ENCODE measurements at places on chromosomes 2 and 18. TPM values are rescaled to one million over a fixed set of nuclear protein-coding genes. Genes with fewer than 3 reads are reported as not detected.

DNA sequence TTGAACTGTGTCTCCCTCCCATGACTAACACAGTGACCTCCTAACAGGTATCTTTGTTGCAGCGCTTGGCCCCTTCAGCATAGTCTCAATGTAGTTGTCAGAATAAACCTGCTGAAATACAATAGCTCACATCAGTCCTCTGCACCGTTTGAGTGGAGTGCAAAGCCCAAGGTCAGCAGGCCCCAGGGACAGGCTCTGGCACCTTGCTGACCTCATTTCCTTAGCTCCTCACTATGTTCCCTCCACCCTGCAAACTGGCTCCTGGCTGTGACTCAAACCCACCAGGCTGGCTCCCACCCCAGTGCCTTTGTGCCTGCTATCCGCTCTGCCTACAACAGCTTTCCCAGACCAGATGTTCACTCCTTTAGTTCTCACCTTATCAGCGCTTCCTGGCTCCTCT is 146.7 kb downstream of the LRATD1 start:
- DNase-seq, result no peak
- H3K27ac ChIP-seq, result no peak overlapping the region
- no peaks in the 10 kb centered on the region for H3K4me1 ChIP-seq
- H3K36me3 ChIP-seq, result no peaks in the 10 kb centered on the region

GRCh38 chr2:134718023-134718816 is 580 bp downstream of the TMEM163 start:
- DNase-seq, result no peak
- no peak overlapping the region for H3K27ac ChIP-seq
- H3K36me3 ChIP-seq, result no peaks in the 10 kb centered on the region
- peaks cover 59% of the 10 kb centered on the region for H3K27me3 ChIP-seq

- H3K36me3 ChIP-seq, result no peaks in the 10 kb centered on the region
- no peak overlapping the region for H3K4me3 ChIP-seq
- H3K27ac ChIP-seq, result no peak overlapping the region
- H3K4me1 ChIP-seq, result no peaks in the 10 kb centered on the region
These were observed 1248.9 kb upstream of the CHAC2 start for GRCh38 chr2:52518678-52519077.

DNA sequence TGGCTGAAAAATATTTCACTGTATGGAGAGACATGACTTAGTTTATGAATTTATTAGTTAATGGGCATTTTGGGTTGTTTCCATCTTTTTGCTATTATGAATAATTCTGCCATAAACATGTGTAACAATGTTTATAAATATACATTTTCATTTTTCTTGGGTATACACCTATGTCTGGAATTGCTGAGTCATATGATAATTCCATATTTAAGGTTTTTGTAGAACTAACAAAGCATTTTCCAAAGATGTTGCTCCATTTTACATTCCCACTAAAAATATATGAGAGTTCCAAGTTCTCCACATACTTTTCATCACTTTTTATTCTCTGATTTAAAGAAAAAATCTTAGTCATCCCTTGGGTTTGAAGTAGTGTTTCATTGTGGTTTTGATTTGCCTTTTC is 108.8 kb upstream of the LRRTM4 start:
- H3K27ac ChIP-seq, result no peak overlapping the region
- no peak overlapping the region for H3K4me3 ChIP-seq
- H3K36me3 ChIP-seq, result no peaks in the 10 kb centered on the region
- H3K4me1 ChIP-seq, result no peaks in the 10 kb centered on the region
- no peak for DNase-seq

- H3K4me1 ChIP-seq, result peaks cover 29% of the 10 kb centered on the region
- no peaks in the 10 kb centered on the region for H3K36me3 ChIP-seq
- no peak overlapping the region for H3K4me3 ChIP-seq
- no peak overlapping the region for H3K27ac ChIP-seq
These were observed 247.3 kb downstream of the PRKCE start for GRCh38 chr2:45898819-45899218.

DNA sequence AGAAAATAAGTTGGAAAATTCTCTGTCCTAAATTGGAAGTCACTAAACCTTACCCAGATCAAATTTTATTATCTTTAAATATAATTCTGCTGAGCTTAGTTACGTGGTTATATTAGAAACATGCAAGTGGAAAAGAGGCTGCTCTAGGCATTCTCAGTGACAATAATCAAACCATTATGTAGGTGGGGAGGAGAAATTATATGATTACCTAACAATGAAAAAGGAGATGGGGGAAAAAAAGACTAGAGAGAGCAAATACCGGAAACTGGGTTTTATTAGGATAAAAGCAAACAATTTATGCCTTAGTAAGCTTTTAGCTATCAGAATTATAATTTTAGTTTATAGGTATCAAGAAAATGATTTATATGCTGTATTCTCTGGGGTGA is 53.2 kb downstream of the PHLPP1 start:
- H3K36me3 ChIP-seq, result no peaks in the 10 kb centered on the region
- H3K4me3 ChIP-seq, result no peak overlapping the region
- H3K4me1 ChIP-seq, result no peaks in the 10 kb centered on the region
- H3K27me3 ChIP-seq, result no peaks in the 10 kb centered on the region

DNA sequence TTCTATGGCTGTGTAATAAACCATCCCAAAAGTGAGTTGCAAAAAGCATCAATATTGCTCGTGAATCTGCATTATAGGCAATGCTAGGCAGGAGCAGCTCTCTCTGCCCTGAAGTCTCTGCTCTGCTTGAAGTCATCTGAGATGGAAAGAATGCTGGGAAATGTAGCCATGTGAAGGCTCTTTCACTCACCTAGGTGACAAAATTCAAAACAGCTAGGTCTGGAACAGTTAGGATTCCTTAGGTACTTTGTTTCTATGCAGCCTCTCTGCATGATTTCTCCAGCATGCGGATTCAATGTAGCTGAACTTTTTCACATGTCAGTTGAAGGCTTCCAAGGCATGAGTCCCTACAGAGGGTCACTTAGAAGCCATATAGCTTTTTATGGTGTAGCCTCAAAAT is 1383.7 kb downstream of the LRP1B start:
- no peak overlapping the region for H3K27ac ChIP-seq
- H3K4me3 ChIP-seq, result no peak overlapping the region
- H3K4me1 ChIP-seq, result no peaks in the 10 kb centered on the region
- H3K27me3 ChIP-seq, result no peaks in the 10 kb centered on the region
- no peak for DNase-seq
- H3K36me3 ChIP-seq, result no peaks in the 10 kb centered on the region

DNA sequence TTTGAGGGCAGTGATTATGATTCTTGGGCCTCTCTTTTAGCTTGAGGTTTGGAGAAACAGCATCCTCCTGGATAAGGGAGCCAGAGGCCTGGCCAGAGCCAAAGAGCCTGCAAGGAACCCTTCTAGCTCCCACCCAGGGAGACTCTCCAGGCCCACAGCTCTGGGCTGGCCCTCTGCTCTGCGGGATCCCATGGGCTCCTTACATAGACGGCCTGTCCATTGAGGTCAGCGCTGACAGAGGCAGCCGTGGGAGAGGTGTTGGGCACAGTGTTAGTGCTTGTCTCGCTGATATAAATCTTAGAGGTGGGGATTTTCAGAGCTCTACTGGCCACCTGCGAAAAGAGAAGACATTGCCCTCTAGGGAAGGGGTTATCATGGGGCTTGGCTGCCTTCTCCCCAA is 67.2 kb downstream of the XDH start:
- no peaks in the 10 kb centered on the region for H3K27me3 ChIP-seq
- H3K27ac ChIP-seq, result no peak overlapping the region
- no peaks in the 10 kb centered on the region for H3K36me3 ChIP-seq
- H3K4me3 ChIP-seq, result no peak overlapping the region
- H3K4me1 ChIP-seq, result no peaks in the 10 kb centered on the region

TUBA3E gene
- total RNA-seq, result not detected

B3GNT7 gene
- 3.8 TPM for total RNA-seq

TBC1D8 gene
- 24.1 TPM for total RNA-seq

BOLL gene
- total RNA-seq, result not detected

TFCP2L1 gene
- 0.55 TPM for total RNA-seq

OSGEPL1 gene
- total RNA-seq, result 6.7 TPM
